Substantia nigra (tissue), 51 donors: ENCODE measurements at places on chromosomes 12 and 14.
A peak's percentile ranks its signal among the peaks of the same experiment; 100 is the strongest.

DNA sequence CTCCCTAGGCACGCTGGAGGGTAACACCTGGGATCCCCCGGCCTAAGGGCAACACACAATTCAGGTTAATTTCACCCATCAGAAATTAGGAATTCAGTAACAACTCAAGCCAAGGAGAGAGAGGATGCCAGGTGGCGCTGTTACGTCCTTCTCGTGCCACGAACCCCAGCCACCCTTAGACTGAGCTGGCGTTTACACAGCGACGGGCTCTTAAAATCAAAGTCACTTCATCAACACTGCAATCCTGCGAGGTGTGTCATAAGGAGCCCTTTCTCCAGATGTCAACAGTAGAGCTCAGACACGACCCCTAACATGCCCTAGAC is 110.6 kb upstream of the TMEM132D start:
- DNase-seq, result peak; percentile 46

DNA sequence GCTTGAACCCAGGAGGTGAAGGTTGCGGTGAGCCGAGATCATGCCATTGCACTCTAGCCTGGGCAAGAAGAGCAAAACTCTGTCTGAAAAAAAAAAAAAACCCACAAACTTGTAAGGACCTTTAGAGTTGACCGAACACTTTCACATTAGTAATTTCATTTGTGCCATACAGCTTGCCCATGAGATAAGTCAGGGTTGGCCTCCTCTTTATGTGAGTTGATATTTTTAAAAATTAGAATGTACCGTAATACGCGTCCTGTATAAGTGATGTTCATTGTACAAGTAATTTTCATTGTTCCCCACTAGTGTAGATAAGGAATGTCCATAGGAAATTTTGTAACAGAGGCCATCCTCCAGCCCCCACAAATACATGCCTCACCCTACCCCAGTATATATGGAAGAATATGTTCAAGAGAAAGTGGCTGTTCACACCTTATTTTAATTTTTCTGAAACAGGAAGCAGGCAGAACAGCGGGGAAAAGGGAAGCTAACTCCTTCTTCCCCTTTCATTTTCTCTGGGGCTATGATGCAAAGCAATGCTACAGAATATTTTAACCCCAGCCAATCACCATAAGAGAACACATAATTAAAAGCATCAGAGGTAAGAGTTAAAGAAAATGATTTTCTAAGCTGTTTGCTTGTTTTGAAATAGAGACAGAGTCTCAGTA is 31.9 kb upstream of the HIF1A start:
- DNase-seq, result no peak

GRCh38 chr12:38528527-38528926 is 212.0 kb downstream of the ALG10B start:
- DNase-seq, result no peak

GRCh38 chr12:124964251-124964650 is 24.7 kb downstream of the DHX37 start:
- no peak for DNase-seq

DNA sequence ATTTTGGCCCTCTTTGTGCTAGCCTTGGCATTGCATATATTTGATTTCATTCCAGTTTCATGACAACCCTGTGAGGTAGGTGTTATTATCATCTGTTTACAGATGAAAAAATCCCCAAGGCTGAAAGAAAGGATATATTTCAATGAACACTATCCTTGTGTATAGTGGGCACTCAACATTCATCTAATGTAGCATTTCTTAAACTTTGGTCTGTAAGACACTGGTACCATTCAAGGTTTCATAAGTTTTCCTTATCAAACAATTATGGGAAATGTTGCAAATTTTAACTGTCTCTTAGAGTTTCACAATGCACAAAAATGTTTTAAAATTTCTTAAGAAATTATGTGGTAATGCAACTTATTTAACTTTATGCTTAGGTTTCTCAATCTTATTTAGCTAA is 44.3 kb downstream of the ATP23 start:
- DNase-seq, result no peak

DNA sequence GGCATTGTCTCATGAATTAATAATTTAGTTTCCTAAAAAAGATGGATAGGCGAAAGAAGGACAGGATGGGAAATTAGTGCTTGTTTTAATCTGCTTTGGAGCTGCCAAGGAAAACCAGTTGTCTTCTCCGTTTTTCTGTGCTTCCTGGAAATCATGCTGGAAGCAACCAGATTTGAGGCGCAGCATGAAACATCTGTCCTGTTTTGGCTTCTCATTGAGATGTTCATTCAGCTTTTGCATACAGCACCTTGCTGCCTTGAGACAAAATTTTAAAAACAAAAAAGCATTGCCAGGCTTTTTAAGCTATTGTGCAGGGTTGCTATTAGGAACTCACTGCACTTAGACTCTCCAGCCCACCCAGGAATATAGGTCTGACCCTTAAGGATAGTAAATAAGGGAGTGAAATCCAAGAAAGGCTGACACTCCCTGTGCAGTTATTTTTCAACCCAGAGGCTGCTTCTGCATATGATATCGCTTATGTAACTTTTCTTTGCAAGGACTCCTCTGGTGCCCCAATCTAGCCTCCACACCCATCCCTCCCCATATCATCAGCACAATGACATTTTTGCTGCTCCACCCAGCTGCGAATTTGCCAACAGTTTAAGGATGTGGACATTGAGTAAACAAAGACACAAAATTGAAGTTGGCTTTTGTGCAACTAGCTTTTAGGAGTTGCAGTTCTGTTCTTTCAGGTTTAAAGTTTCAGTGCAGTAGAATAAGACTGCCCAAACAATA is 46.9 kb upstream of the MDM1 start:
- DNase-seq, result no peak

DNA sequence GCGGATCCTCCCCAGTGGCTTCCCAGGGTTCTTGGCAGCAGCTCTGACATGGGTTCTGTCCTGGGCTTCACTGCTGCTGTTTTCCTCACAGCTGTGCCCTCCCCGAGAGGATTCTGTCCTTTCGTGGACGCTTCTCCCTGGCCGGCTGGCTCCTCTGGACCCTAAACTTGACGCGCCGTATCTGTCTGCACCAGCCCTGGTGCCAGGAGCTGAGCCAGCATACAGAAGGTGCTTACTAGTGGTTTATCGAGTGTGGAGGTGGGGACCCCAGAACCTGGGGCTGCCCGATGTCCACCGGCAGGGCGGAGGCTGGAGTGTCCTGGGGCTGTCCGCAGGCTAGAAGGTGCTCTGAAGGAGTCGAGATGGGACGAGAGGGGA is 17.2 kb downstream of the FBRSL1 start:
- DNase-seq, result no peak

DNA sequence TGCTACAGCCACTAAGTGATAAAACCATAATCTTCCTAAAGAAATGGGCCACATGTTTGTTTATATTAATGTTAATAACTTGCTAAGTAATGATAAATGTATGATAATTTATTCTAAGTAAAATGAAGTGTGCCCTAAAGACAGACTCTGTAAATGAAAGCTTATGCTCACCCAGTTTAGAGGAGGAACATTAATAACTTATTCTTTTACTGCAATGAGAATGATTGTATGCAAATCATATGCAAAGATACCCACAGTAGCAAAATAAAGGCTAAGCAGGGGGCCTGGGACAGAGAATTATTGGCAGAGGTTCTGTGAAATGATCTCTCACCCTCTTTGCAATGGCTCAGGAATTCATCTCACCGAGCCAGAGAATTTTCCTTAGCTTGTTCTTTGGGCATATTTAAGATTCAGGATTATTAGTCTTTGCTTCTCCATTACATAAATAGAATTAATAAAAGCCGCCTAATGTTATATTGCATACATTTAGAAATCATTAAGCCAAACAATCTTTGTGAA is 75.9 kb downstream of the TMEM132D start:
- no peak for DNase-seq

DNA sequence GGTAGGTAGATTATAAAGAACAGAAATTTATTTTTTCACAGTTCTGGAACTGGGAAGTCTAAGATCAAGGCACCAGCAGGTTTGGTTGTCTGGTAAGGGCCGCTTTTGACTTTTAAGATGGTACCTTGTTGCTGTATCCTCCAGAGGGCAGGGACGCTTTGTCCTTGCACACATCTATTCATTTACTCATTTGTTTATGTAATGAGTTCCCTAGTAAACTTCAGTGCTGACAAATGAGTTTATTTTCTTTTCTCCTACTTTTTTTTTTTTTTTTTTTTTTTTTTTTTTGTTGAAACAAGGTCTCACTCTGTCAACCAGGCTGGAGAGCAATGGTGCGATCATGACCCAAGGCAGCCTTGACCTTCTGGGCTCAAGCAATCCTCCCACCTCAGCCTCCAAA is 195.7 kb downstream of the FBXL14 start:
- no peak for DNase-seq

DNA sequence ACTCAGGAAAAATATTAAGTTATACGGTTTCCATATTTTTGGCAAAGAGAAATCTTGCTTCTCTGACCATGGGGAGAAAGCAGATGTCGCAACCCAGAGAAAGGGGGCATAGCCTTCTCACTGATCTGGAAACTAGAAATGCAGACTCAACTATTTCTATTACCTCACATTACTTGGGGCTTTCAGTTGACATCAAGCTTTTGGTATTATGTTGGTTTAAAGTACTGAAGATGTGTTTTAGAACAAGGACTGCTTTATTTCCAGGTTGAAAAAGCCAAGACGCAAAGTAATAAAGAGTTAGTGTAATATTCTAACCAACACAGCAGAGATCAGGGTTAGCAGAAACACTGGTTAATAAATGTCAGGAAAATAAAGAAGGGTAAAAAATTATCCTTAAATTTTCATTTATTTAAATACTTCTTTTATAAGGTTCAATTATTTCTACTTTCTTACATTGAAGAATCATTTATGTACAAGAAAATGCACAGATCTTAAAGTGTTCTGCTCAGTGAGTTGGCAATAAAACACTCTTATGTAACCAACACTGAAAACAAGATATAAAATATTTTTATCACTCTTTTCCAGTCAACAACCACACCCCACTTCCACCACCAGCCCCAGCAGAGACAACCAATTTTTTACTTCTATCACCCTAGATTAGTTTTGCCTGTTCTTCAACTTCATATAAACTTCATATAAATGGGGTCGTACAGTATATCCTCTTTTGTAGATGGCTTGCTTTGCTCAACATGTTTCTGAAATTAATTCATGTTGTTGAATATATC is 26.0 kb downstream of the DCP1B start:
- no peak for DNase-seq

DNA sequence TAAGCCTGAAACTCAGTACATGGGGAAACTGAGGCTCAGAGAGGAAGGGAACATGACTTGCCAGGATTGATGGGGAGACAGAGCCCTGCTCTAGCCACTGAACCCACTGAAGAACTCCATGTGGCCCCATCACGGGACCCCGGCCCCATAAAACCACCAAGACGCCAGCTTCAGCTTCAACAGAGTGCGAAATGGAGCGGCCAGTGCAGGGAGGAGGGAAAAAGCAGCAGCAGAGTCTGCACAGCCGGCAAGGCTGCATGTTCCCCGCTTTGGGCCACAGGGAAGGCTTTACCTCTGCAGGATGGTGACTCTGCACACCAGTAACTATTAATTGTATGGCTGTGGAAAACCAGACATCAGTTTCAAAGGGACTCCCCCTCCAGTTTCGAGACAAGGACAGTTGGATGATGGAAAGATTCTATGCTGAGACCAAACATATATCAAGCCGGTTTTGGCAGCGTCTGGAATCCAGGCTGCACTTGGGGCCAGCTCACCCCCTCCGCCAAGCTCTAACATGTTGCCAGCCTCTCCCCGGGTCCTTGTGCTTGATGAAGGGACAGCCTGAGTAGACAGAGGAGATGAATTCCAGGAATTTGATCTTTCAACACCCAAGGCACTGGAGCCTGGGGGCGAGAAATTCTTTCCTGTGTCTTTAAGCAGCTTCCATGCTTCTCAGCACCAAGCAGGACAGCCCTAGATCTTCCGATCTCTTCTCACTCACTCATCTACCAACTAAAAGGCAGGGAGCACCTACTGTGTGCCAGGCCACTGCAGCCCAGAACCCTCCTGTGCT is 55.7 kb upstream of the BCL11B start:
- no peak for DNase-seq

DNA sequence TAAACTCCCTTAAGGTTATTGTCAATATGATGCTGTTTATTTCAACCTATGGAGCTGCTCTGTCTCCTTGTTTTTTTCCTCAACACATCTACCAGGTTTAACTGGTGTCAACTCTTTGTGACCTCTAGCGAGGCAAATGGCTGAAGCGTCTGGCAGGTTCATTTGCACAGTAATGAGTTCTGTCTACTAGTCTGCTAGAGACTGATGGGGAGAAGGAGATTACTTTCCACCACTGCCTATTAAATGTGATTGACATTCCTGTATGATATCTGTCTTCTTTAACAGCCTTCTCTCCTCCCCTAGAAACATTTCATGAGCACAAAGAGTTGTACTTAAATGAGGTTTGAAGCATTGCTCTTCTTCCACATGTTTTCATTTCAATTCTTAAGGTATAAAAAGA is 253.7 kb downstream of the SLC6A15 start:
- DNase-seq, result no peak

DNA sequence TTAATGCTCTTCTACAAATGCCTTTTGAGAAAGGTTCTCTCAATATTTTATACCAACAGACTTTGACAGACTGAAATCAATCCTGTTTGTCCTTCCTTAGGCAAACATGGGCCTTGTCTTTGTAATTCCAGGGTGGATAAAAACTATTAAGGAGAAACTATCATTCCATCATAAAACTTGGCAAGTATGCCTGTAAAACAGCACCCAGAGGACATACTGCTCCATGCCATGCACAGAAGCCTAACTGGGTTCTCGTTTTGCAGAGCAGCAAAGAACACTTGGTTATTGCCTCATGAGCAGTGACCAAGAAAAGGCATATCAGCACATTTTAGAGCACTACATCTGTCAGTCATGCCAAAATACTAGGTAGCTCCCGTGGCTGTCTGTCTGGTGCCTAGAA is 33.8 kb upstream of the PTGDR start:
- no peak for DNase-seq

DNA sequence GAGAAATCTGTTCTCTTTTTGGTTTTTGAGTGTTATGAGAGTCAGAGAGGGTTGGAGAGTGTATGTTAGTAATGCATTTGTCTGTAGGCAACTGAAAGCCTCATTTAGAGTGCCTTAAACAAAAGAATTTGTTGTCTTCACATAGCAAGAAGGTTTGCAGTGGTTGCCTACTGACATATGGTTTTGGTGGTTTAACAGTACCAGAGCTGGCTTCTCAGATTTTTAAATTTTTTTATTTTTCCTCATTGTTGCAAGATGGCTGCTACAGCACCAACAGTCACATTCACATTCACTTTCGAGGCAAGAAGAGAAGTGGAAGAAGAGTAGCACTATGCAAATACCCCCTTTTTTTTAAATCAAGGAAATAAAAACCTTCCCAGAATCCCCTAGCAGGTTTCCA is 106.5 kb downstream of the ADCK1 start:
- no peak for DNase-seq

GRCh38 chr14:67911562-67911961 is 92.0 kb downstream of the RAD51B start:
- no peak for DNase-seq

DNA sequence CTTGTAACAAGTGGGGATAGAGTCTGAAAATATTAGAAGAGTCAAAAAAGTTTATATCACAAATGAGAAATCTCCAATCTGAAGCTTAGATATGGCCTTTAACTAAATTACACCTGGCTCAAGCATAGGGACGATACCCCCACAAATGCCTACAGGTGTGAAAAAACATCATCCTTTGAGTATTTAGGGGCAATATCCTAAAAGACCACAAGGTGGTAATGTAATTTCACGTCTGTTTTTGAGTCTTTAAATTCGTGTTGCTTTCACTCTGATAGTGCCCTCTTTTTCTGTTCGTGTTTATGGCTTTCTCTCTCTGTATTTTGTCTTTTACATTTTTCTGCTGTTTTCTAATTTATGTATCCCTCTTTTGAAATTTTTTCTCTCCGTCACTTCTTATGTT is 84.3 kb downstream of the ETNK1 start:
- no peak for DNase-seq

- no peak for DNase-seq
Measured at GRCh38 chr12:5807514-5808219, 137.4 kb downstream of the ANO2 start.
